Activated naive CD8-positive, alpha-beta T cell treated with anti-CD3 and anti-CD28 coated beads, Interleukin-2, amount 50 U/mL, for 16 hours (primary cell): ENCODE measurements at places on chromosomes 2 and 18.

DNA sequence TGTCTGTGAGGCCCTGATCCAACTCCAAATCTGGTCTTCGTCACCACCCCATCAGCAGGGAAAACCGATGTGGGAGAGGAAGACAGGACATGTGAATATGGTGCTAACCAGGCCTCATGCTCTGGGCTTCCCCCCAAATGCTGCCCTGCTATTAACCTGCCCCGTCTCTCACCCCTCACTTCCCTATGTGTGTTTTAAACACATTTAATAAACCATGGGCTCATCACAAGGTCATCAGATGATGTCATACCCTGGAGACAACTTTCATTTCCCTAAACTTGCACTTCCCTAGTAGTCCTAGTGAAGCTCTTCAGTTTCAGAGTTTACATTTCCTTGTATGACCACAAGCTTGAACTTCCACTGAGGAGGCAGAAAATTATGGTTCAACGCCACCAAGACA is 49.9 kb downstream of the CD8B2 start:
- no peak for DNase-seq

DNA sequence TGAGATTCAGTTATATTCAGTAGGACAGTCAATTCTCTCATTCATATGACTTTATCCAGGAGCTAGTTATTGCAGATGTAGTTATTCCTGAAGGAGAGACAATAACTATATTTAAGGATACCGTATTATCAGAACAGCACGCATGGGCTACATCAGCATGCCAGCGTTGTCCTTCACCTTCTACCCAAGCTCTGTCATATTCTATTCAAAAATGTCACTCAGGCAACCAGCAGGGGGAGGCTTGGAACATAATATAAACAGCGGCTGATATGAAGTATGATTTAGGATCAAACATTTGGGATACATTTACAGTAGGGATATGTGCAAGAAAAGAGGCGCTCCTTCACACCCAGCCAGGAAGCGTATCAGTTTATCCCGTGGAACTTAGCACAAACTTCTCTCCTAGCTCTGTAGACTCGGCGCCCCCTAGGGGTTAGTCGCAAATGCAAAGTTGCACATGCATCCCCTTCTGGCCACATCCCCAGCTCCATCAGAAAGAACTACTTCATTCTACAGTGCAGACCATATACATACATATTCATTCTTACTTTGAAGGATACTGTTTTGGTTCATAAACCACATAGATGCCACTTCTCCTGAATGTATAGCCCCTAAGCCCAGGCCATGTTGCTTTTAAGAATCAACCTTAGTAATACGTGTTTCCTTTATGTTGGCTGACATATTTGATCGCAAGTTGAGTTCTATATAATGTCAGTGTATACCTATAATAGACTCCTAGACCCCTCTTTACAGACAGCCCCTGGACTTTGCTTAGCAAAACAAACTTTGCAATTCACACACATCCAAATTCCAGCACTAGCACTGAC is 759.4 kb downstream of the ADCYAP1 start:
- no peak for DNase-seq

DNA sequence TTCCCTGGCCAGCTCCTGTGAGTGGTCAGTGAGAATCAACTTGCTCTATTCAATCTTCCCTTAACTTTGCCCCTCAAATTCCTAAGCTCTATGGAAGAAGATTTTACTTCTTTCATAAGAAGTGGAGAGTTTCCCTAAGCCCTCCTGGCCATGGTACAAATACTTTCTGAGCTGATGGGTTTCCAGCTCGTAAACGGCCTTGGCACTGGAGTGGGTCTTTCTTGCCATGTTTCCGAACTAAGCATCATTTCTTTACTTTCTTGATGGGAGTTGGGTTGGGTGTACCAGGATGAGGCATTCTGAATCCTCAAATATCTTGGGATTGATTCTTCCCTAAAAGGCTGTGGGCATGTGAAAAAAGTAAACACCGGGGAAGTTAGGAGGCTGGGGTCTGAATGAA is 72.5 kb downstream of the ACKR3 start:
- DNase-seq: no peak

- DNase-seq: no peak
These were observed 878.8 kb downstream of the TSN start for GRCh38 chr2:122634256-122634655.

- DNase-seq: no peak
These were observed 379.0 kb upstream of the RND3 start for GRCh38 chr2:150866431-150866830.

DNA sequence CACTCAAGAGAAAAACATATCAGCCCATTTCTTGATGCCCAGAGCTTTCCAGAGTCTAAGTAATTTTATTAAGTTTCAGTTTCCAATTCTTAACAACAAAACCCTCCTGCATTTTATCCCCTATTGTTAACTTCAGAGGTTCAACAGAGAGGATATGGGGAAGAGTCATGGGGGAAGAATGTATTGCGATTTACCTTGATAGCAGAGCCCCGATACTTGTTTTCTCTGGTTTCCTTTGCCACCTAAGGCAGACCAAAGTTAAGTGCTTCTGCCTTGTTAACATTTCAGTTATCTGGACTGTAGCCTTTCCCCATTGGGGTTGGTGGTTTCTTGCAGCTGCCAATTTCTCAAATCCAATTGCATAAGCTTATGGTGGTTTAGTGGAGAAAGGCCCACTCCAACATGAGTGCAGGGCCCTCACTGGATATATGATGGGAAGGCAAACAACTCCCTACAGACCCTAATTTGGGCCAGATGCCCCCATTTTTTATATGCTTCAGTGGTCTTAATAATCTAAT is 82.0 kb upstream of the ITGB6 start:
- no peak for DNase-seq
